Muscle of leg (tissue), 16 donors: ENCODE measurements at places on chromosomes 11 and 22. TPM values are rescaled to one million over a fixed set of nuclear protein-coding genes. Genes with fewer than 3 reads are reported as not detected.

Gene CHRM1
- 0.05 TPM for polyA plus RNA-seq

Gene FLRT1
- polyA plus RNA-seq: 3.1 TPM

Gene RASL10A
- polyA plus RNA-seq: 2.0 TPM

Gene DGCR6
- 72.2 TPM for polyA plus RNA-seq

Gene DRD4
- 0.38 TPM for polyA plus RNA-seq

Gene LMO1
- polyA plus RNA-seq: 0.59 TPM

Gene MRGPRG
- polyA plus RNA-seq: not detected

Gene ELMOD1
- 11.4 TPM for polyA plus RNA-seq

Gene WNT11
- polyA plus RNA-seq: 14.1 TPM

Gene TUB
- polyA plus RNA-seq: 10.2 TPM

Gene OR5AL1
- not detected for polyA plus RNA-seq

Gene RAG1
- 7.4 TPM for polyA plus RNA-seq

Gene OR51I1
- polyA plus RNA-seq: not detected

Gene DDI1
- polyA plus RNA-seq: not detected

Gene OR2AG1
- polyA plus RNA-seq: not detected

Gene LYVE1
- 64.9 TPM for polyA plus RNA-seq

Gene TRIM29
- 0.30 TPM for polyA plus RNA-seq

Gene LSP1
- polyA plus RNA-seq: 44.1 TPM

Gene F2
- not detected for polyA plus RNA-seq

Gene ADM2
- 0.39 TPM for polyA plus RNA-seq

Gene OR5W2
- polyA plus RNA-seq: not detected

Gene UBQLNL
- 0.27 TPM for polyA plus RNA-seq

Gene PDGFB
- polyA plus RNA-seq: 18.7 TPM

Gene SERGEF
- polyA plus RNA-seq: 12.2 TPM

Gene CRYBB2
- polyA plus RNA-seq: 0.38 TPM

Gene SLN
- 2,181 TPM for polyA plus RNA-seq

Gene OR4A16
- polyA plus RNA-seq: not detected

Gene TMEM86A
- polyA plus RNA-seq: 2.8 TPM

Gene SAMM50
- 49.7 TPM for polyA plus RNA-seq

Gene MMP11
- 13.5 TPM for polyA plus RNA-seq

Gene CCDC116
- polyA plus RNA-seq: 0.49 TPM

Gene LGALS1
- 2,176 TPM for polyA plus RNA-seq
